ENCODE measurements at places on chromosomes 3 and 15.
A peak's percentile ranks its signal among the peaks of the same experiment; 100 is the strongest.

- DNase-seq = no peak
Measured at GRCh38 chr15:69734699-69735098, 282.1 kb downstream of the RPLP1 start.

DNA sequence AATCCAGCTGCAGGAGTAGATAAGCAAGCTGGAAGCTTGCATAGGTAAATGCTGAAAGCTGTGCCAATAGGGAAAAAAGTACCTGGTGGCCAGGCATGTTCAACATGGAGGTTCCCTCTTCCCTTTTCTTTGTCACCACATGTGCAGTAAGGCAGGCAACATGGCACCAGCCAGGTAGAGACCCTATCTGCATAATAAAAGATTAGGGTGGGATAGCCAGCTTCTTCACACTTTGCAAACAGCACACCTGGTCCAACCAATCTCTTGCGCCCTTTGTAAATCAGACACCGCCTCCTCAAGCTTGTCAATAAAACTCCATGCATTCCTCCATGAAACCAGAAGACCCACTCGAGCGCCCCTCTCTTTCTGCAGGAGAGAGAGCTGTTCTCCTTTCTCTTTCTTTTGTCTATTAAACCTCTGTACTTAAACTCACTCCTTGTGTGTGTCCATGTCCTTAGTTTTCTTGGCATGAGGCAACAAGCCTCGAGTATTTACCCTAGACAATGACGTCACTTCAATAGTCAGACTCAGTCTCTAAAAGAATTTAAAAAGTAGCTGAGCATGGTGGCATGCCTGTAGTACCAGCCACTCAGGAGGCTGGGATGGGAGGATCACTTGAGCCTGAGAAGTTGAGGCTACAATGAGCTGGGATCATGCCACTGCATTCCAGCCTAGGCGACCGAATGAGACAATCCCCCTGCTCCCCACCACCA lies 256.3 kb downstream of the SCAPER start:
- DNase-seq = no peak

- DNase-seq = no peak
Measured at GRCh38 chr3:85979034-85979433, 1011.9 kb downstream of the VGLL3 start.

DNA sequence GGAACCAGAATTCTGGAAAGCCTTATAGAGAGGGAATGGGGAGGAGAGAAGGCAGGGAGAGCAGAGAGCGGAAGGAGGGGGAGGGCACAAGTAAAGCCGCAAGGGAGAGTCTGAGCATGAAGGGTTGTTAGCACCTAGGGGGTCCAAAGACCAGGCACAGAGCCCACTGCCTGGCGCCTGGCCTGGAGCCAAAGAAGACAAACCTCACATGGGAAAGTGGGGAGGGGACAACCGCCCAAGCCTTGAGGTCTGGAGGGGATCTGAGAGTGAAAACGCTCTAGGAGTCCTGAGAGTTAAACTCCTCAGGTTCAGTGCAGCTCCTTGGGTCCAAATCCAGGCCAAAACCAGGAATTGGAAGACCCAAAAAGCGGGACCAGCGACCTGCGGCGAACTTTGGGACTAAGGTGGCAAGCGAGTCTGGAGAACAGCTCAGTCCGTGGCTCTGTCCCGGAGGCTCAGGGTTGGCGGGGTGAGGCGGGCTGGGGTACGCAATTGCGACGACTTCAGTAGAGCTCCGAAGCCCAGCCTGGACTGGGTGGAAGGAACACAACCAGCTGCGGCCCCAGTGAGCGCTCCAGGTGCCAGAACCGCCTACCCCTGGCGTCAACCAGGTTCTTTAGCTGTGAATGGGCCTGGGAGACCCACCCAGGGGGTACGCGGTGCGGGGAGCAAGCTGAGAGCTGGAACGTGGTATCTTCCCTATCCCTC lies 807 bp upstream of the INAFM2 start:
- DNase-seq = no peak

GRCh38 chr15:41970456-41970855 lies 1.9 kb downstream of the EHD4 start:
- no peak for DNase-seq

- no peak for DNase-seq
Measured at GRCh38 chr3:182258538-182259177, 534.6 kb upstream of the ATP11B start.

GRCh38 chr3:41418961-41419691 lies 219.8 kb downstream of the CTNNB1 start:
- DNase-seq = peak; percentile 7

DNA sequence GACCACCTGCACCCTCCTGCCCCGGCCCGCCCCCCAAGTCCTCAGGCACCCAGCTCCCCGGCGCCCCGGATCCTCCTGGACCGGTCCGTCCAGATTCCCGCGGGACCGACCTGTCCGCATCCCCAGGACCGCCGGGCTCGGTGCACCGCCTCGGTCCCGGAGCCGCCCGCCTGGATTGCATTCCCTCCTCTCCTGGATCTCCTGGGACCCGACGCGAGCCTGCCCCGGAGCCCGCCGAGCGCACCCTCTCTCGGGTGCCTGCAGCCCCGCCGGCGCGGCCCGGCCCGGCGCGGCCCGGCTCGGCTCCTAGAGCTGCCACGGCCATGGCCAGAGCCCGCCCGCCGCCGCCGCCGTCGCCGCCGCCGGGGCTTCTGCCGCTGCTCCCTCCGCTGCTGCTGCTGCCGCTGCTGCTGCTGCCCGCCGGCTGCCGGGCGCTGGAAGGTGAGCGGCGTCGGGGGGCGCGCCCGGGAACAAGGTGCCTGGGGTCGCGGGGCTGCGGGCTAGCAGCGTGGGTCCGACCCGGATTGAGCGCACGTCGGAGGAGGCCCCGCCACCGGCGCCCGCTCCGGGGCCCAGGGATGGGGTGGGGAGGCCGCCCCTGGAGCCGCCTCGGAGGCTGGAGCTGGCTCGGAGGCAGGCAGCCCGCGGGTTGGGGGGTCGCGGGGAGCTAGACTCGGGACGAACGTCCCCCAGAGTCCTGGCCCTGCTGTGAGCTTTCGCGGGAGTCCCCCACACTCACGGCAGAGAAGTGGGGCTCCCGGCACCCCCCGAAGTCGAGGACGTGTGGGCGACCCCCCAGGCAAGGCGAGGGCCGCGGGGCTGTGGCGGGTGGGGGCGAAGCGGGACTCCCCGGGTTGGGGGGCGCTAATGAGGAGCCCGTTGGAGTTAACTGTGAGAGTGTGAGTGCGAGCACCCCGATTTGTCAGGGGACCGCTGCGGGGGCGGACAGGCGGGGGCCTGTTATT lies 610 bp downstream of the EPHB3 start:
- DNase-seq = no peak

DNA sequence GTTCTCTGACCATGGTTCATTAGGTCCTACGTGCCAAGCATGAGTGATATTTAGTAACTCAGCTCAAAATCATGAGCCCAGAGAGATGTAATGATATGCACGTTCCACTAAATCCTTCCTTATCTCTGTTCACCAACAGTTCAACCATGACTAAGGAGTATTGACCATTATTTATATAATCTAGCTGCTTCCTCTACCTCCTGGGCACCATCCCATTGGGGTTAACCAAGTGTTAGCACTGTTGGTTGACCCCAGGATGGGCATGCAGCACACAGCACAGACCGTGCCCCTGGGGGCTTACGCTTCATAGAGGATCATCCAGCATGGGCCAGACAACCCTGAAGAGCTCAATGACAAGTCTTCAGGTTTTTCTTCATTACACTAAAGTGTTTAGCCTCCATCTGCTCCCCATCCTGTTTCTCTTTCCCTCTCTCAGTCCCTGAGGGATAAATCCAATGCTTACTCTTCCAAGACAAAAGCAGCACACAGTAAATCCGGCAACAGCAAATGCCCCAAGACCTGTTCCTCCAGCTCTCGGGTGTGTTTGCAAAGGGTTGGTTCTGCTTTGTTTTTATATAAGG lies 10.4 kb downstream of the FAM174B start:
- no peak for DNase-seq

DNA sequence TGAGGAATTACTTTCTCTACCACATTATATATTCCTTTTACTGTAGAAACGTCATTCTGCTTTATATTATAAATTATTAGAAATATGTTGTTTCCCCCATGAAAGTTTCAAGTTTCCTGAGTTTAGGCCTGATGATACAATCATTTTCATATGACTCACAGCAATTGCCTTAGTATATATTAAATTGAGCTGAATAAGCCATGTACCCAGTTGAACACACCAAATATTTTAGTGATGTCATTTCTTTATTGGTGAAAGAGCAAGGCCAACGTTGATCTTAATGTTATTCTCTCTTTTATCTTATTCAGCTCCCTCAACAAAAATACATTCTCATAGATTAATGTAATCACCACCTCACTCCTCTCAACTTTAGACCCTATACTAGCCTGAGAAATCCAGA lies 30.8 kb downstream of the B3GNT5 start:
- no peak for DNase-seq

DNA sequence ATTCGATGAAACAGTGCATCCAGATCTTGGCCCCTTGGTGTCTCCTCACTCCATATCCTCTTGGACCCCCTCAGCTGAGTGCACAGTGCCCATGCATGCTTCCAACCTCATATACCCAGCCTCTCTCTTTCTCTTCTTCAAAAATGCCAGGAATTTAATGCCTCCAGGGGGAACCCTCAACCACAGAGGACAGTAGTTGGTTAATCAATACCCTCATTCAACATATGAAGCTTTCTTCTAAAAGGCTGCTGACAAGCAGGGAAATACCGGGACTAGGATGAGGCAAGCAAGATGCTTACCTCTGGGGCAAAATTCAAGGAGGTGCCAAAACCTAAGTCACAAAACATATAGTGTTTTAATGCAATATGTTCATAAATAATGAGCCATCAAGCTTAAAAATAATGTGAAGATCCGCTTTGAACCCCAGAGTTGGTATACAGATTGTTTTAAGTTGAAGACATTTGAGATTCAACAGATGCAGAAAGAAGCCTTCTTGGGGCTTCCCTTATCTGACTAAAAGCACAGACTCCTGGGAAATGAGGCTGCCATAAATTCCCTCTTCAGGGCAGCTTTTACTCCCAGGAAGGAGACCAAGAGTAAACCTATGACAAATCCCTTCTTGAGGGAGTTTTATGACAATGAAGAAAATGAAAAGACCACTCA lies 48.2 kb upstream of the FHIT start:
- DNase-seq = no peak
